Epithelial cell of umbilical artery (primary cell): ENCODE measurements at places on chromosomes 12 and 14. TPM values are rescaled to one million over a fixed set of nuclear protein-coding genes. Genes with fewer than 3 reads are reported as not detected.

PLA2G1B gene
- not detected in 2 replicates for total RNA-seq

GPRC5D gene
- total RNA-seq = not detected in 2 replicates

LRRC43 gene
- total RNA-seq = 1.2 and 1.6 TPM in 2 replicates

PPM1H gene
- 1.3 and 4.3 TPM in 2 replicates for total RNA-seq

AP5M1 gene
- 14.9 and 22.5 TPM in 2 replicates for total RNA-seq

REM2 gene
- under 0.01 TPM in 1 of 2 replicates, not detected in the other for total RNA-seq

ABCC9 gene
- total RNA-seq = under 0.01 and 0.15 TPM in 2 replicates

AJUBA gene
- 53.6 and 89.1 TPM in 2 replicates for total RNA-seq
